H4 (cell line): ENCODE measurements at places on chromosomes 3 and 15.
A peak's percentile ranks its signal among the peaks of the same experiment; 100 is the strongest.

DNA sequence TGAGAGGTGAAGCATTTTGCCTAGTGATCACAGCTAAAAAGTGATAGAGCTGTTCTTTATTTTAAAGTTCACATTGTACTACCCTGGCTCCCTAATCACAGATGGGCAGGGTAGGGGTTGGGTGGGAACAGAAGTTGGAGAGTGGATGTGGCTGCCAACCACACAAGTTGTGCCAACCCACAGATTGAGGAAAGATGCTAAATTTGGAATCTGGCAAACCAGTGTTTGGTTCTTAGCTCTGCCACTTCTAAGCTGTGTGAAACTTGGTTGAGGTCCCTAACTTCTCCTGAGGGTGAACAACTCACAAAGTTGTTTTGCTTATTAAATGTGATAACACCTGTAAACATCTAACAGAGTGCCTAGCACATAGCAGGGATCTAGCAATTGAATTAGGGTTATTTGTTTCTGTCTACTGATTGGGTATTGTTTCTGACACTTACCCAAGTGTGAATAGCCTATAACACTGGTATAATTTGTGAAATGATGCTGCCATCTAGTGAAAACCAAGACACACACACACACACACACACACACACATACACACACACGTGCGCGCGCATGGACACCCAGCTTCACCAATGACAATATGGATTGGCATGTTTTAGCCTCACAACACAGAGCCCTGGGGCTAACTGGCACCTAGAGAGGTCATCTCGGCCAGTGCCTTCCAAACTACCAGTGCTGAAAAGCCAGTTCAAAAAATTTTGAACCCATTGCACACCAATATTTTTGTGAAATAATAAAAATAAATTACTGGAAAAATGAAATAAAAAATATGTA is 25.3 kb downstream of the ADGRG7 start:
- peak; percentile 28 for DNase-seq

DNA sequence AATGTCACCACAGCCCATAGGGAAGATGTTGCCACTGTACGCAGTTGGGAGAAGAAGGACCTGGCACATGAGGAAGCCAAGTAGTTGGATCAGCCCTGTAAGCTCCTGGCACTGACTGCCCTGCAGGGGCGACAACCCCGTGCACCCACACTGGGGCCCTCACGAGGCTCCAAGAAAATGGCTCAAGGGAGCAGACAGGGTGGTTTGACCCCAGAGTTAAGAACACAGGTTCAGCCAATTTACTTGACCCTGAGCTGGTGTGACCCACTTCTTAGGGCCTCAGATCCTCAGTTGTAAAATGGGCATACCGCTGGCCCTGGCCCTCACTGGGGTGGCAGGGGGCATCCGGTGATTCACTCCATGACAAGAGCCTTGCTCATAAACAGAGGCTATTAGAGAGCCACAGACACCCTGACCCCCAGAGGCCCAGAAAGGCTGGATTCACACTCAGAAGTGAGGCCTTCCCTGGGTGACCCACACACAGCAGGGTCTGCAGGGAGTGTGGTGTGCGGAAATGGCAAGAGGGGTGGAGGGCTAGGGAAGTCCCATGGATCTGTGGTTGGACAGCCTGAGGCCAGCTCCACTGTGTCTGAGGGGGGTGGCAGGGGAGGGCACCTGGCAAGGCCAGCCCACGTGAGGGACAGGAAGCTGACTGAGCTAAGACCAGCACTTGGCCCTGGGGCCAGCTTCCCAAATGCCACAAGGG is 1.7 kb upstream of the HHATL start:
- DNase-seq = no peak

DNA sequence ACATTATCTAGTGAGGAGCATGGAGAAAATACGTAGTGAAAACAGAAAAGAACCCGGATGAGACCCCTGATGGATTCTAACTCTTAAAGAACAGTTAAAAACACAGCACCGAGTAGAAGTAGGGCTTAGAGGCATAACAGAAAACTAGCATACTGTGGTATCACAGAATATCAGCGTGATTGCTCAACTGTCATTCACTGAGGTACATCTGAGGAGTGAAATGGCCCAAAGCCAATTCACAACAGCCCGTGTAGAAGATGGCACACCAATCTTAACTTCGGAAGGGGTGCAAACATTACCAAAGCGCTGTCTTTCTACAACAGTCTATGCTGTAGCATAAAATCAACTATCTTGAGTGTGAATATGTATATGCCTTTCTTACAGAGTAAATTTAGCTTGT is 1.8 kb downstream of the CLASP2 start:
- DNase-seq = no peak

GRCh38 chr15:78232951-78233350 is 1.4 kb downstream of the ACSBG1 start:
- no peak for DNase-seq

DNA sequence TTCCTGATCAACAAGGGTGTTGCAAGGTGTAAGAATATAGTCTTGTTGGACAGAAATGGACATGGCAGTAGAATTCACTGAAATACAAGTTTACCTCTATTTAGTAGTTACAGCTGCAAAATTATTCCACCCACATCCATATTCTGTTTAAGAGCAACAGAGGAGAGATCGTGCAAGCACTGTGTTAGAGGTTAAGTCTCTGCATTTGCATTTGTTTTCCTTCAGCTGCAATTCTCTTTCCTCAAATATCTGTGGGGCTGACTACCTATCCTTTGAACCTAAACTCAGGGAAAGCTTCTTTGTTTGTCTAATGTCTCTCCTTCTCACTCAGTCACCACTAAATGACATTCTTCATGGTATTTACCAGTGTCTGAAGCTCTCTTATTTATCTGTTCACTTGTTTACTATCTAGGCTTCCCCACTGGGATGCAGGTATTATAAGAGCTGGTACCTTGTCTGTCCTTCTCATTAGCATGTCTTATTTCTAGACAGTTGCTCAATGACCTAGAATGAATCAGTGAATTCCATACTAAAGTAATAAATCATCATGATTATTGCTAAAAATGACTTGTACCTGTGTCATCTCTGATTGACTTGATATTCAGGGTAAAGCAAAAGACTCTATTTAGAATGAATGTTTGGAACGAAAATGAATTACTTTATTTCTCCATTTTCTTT is 175.3 kb upstream of the FEZF2 start:
- DNase-seq = no peak

GRCh38 chr3:8900869-8901268 is 62.4 kb downstream of the RAD18 start:
- no peak for DNase-seq

- DNase-seq = no peak
Measured at GRCh38 chr3:130470126-130470525, 46.9 kb upstream of the COL6A6 start.

DNA sequence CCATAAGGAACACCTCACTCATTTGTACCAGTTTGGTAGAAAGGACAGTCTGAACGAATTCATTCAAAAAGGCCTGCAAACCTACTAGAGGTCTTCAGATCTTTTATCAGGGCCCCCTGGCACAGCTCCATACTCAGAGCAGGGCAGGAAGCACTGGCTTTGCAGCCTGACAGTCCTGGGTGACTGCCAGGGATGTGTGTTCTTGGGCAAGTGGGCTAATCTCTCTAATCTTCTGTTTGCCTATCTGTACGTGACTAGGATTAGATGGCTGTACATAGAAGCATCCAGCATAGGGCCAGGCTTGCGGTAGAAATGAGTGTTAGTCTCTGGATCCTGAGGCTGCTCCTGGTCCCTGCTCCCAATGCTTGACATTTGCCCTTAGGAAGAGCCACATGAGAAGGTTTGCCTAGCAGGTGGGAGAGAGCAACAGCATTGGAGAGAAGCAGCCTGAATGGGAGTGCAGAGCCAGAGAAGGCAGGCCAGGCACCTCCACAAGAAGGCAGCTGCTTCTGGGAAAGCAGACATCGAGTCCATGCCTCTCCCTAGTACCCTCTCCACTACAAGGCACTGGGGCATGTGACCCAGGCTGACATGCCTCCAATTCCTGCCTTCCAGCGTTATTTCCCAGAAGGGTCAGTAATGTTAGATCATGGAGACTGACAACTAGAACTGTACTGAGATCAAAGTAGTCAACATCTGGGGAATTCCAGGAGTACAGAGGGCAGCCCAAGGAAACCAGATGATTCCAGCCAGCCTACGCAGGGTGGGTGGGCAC is 1.0 kb upstream of the CXCR6 start:
- DNase-seq = no peak

GRCh38 chr15:73052653-73053397 is 562 bp downstream of the NEO1 start:
- DNase-seq = peak; percentile 38

GRCh38 chr3:124664804-124665203 is 65.4 kb upstream of the UMPS start:
- no peak for DNase-seq

GRCh38 chr15:33778852-33779251 is 189.4 kb upstream of the CHRM5 start:
- DNase-seq = no peak

- DNase-seq = no peak
Measured at GRCh38 chr3:126964950-126965349, 18.0 kb upstream of the PLXNA1 start.
